ENCODE measurements at places on chromosomes 3 and 15.

- no peak for DNase-seq
These were observed 475.3 kb downstream of the FHIT start for GRCh38 chr3:60775985-60776384.

- no peak for DNase-seq
These were observed 33.2 kb downstream of the ZNF106 start for GRCh38 chr15:42457445-42458442.

- DNase-seq = no peak
These were observed 85.5 kb downstream of the LARS2 start for GRCh38 chr3:45473841-45474240.

DNA sequence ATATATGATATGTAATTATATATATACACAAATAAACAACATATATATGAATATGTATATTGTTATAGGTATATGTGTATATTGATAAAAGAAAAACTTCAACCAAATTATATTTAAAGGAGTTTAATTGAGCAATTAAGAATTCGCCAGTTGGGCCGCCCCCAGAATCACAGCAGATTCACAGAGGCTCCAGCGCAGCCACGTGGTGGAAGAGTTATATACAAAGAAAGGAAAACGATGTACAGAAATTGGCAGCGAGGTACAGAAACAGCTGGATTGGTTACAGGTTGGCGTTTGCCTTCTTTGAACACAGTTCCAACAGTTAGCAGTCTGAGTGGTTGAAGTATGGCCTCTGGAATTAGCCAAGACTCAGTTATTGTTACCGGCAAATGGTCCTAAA lies 137.3 kb upstream of the SLC24A5 start:
- no peak for DNase-seq

GRCh38 chr3:12893247-12893646 lies 51.9 kb upstream of the RPL32 start:
- no peak for DNase-seq

DNA sequence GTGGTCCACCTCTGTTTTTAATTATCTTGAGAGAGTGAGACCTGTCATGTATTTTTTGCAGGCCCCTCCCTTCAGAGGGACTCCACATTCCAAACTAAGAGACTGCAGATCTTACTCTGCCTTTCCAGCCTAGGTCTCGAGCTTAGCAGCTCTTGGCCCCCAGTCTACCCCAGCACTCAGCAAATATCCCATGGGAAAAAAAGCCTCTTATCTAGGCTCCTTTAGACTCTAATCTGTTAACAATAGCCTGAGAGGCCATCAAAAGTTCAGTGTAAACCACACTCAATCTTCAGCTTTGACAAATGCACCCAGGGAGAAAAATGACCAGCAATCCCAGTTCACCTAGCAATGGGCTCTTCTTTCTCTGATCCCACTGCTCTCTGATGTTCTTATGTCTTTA lies 8.6 kb upstream of the BLM start:
- DNase-seq = no peak

DNA sequence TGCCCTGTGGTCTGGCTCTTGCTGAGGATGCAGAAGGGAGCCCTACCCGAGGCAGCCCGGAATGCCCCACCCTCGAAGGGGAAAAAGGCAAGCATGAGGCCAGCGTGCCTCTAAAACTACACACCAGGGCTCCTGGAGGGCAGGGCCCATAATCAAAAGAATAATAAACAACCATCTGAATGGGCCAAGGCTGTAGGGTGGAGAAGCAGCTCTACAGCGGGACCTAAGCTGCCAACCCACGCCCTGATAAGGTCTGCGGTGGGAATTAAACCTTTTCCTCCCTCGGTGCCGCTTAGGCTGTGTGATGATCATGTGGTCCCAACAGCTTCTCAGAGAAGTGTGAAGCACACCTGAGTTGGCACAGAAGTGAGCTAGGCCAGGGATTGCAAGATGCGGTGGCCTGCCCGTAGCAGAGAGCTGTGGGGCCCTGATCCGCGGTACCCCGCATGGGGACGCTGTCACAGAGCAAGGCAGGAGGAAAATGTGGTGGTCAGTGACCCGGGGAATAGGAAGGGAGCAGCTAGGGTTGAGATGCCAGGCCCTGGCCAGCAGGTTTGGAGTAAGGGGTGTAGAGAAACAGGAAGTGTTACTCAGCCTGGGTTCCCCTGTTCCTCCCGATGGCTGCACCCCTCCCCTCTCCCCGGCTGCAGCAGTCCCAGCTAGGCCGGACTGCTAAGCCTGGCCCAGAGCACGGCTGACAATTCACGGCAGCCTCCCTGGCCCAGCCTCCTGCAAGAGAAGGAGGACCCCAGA lies 1.1 kb upstream of the C15orf62 start:
- DNase-seq = no peak

GRCh38 chr3:111246967-111247760 lies 175.5 kb downstream of the NECTIN3 start:
- no peak for DNase-seq

- DNase-seq = no peak
These were observed 27.8 kb upstream of the FLNB start for GRCh38 chr3:57980416-57980815.

DNA sequence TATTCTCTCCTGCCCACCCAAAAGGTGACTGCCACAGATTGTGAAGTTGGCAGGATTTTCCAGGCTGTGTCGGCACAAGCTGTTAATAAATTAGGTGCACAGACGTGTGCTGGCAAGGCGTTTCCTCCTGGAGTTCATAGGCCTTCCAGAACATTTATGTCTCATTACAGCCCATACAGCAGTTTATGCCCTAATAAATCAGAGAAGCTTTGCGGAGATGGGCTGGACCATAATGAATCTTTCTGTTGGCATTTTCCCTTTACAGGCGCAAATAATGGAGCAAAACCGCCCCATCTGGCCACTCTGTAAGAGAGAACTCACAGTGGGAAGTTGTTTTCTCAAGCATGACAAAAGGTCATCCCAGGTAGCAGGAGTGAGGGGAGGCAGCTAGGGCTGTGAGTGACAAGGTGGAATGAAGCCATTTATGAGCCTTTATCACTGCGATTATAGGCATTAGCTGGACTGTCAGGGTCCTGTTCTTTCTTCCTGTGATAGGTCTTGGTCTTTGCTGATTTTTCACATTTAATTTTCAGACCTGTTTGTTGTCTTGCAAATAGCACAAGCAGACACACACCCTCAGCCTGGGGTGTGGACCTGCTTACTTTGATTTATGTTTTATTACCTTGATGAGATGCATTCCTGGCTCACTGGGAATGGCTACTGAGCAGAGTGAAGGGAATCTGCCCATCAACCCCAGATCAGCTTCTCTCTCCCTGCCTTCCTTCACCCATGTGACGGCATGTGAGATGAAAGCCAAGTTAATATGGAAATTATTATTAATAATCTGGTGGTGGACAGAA lies 257.5 kb downstream of the LRTM1 start:
- no peak for DNase-seq

- DNase-seq = no peak
These were observed 90.6 kb downstream of the IQSEC1 start for GRCh38 chr3:12982619-12983101.

- DNase-seq = no peak
These were observed 140.5 kb upstream of the ADAMTS9 start for GRCh38 chr3:64828276-64828675.

DNA sequence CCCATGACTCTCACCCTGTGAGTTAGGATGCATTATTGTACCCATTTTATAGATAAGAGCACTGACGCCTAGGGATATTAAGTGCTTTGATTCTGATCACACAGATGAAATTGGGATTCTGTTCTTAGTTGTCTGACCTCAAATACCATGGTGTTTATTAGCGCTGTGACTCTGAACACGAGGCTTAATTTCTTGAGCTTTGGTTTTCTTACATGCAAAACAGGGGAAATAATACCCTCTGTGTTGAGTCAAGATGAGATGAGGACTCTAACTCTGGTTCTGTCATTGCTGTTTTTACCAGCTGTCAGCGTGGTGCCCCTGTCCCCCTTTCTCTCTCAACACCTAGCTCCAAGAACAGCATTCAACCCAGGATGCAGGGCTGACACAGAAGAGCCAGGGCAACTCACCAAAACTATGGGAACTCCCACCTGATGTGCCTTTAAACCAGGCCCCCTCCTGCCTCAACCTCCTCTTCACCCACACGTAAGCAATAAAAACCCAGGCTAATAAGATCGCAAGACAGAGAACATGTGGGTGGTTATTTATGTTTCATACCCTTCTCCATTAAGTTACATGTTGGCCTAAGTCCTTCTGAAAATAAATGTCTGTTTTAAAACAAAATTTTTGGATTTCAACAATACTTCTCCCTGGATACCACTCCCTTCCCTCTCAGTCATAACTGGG lies 100.1 kb upstream of the SPATA12 start:
- no peak for DNase-seq

GRCh38 chr3:72383883-72384282 lies 464.4 kb downstream of the SHQ1 start:
- no peak for DNase-seq

- DNase-seq = no peak
These were observed 141.0 kb downstream of the LPP start for GRCh38 chr3:188294823-188295487.

- no peak for DNase-seq
These were observed 224.9 kb upstream of the COL8A1 start for GRCh38 chr3:99413504-99413903.

GRCh38 chr3:112357930-112358780 lies 25.2 kb downstream of the CD200 start:
- no peak for DNase-seq

DNA sequence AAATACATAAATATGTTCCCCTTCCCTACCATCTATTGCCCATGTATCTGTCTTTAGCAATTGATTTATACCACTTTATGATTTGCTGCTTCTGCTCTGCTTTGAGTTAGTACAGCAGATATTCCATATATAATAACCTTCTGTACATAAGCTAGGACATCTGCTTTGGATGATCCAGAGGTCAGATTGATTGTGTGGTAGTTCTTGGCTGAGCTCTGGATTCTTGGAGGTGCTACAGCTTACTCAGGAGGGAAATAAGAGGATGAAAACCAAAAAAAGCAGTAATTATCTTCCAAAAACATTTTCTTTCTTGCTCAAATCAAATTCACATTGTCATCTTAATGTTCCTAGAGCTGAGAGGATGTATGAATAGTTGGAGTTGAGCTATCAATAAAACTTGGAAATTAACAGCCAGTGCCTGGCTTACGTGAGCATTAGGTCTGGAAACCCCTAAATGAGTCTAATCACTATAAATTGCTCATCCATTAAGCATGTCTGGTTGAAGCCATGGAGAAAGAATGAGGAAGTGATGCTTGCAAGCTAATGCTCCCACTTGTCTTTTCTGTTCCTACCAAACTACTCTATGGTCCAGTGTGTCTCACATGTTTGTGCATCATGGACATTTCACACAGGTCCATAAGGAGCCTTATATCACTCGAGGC lies 36.3 kb upstream of the TMEM42 start:
- no peak for DNase-seq

DNA sequence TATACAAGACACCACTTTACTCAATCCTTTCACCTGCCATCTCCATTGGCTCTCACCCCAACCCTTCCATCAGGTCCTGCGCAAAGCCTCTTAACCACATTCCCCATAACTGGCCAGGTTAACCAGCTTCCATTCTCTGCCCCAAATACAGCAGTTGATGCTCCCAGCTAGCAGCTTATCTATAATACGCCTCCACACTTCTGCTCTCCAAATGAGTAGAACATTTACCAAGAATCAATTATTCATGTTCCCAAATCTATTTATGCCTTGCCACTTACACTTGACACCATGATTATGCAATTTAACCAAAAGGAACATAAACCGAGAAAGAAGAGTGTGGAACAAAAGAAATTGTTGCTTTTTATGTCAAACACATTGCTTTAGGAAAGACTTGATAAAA lies 103.7 kb upstream of the TPM1 start:
- DNase-seq = no peak

DNA sequence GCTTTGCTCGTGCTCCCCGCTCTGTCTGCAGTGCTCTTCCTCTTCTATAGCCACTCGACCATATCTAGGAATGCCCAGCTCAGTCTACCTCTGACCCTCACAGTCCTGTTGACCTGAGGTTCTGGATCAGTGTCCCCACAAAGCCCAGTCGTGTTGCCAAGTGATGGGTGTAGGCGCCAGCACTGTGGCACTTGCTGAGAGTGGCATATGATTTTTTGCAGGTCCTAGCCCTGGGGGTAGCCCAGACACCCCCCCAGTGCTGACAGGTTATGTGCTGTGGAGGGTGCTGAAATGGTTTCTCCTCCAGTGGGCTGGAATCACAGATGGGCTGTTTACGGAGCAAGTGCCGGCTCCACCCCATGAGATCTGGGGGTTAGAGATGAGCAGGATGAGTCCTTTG lies 32.5 kb downstream of the ACAD9 start:
- no peak for DNase-seq

DNA sequence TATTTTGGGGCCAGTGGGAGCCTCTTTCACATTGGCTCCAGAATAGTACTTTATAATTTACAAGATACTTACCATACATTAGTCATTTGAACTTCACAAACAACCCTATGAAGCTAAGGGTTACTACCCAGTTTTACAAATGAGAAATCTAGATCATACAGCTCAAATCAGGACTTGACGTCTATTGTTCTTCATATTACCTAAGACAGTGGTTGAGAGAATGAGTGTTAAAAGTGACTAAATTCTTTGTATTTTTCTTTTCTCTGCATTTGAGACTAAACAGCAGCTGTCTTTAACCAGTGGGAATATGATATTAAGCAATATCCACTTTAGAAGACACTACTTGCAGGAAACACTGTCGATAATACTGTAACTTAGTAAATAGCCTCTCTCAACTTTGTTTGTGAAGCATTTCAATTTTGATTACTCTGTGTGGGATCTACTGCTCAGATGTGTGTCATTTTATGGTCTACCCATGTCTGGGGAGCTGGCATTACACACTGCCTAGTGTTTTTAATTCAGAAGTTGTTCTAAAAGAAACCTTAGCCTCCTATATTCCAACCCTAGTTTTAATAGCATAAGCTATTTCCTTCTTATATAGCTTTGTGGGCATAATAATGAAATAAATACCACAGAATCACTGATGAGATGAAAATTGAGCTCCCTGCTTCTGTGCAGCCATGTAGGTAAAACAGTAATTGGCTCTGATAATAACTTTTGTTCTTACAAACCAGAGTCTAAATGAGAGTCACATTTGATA lies 45.9 kb downstream of the IQCH start:
- no peak for DNase-seq

DNA sequence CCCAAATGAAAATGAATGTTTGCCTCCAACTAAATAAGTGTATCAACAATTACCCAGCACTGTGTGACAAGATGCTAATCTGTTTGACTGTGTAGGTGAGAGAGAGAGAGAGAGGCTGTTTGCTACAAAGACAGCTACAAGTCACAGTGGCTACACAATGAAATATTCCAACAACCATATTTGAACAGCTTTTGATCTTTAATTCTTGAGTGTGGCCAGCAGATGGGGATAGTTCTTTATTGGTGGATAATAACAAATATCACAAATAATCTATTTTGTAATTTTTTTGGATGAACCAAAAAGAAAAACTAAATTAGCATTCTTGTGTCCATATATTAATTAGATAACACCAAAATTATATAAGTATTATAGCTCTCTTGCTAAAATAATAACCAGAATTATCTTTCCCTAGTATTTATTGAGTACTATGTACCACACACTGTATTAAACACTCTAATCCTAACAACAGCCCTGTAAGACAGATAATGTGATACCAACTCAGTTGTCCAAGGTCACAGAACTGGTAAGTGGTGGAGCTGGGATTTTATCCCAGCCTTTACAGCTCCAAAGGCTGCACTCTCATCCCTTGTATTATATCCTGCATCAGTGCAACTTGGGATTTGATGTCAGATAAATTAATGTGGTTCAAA lies 61.9 kb upstream of the C3orf80 start:
- no peak for DNase-seq

Measured in anterior cingulate cortex (tissue), 58 donors.